ENCODE measurements at places on chromosomes 2 and 18.
A peak's percentile ranks its signal among the peaks of the same experiment; 100 is the strongest.

- ATAC-seq, result no peak
Measured at GRCh38 chr18:53864770-53865169, 359.7 kb downstream of the MBD2 start.

- ATAC-seq, result no peak
Measured at GRCh38 chr2:127149384-127149783, 42.4 kb upstream of the BIN1 start.

GRCh38 chr2:203646266-203646864, 60.1 kb upstream of the CD28 start:
- ATAC-seq, result no peak

- ATAC-seq, result no peak
Measured at GRCh38 chr2:9167718-9168657, 38.6 kb upstream of the ASAP2 start.

DNA sequence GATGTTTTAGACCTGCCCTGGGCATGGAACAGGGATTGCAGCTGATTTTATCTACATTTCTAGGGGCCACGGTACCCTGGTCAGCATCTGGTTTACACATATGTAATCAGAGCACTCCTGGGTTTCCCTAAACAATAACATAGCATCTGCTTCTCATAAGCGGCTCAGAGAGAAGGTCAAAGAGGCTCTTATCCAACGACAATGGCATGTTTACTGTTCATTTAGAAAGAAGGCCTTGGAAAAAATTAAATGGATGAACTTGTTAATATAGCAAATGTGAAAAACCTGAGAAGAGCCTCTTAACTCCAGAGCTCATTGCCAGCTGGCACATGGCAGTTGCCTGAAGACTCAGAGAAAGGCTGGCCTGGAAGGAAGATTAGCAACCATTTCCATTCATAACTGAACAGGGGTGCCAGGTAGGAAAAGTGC, 202.8 kb upstream of the THUMPD2 start:
- no peak for ATAC-seq

GRCh38 chr2:110099471-110100225, 16.0 kb downstream of the MALL start:
- ATAC-seq, result no peak

DNA sequence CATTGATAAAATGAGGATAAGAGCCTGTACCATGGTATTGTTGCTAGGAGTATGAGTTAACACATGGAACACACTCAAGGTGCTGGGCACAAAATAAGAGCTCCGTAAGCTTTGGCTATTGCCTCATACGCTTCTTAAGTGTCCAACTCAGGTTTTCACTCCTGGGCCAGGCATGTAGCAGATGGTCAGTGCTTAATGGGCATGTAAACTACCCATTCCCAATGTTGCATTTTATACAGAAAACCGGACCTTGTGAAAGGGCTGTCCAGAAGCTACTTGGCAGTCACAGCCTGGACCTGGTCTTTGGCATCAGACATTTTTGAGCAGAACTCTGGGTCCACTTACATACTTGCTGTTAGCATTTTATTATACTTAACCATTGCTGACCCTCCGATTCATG, 26.9 kb downstream of the MGAT5 start:
- ATAC-seq, result no peak

- ATAC-seq, result no peak
Measured at GRCh38 chr2:130834091-130834930, 2.4 kb upstream of the ARHGEF4 start.

GRCh38 chr2:143399631-143400069, 270.4 kb downstream of the ARHGAP15 start:
- ATAC-seq, result no peak

DNA sequence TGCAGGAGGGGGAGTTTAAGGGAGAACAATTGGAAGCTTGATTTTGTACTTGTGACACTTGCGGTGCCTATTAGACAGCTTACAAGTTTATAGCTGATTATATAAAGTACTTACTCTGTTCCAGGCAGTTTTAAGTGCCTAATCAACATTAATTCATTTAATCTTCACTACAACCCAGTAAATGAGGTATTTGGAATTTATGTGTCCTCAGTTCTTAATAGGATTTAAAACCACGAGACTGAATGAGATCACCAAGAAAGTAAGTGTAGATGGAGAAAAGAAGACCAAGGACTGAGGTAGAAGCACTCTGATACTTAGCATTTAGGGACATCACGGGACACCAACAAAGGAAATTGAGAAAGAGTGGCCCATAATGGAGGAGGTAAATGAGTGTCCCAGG, 49.8 kb downstream of the ZC3H15 start:
- ATAC-seq, result no peak

- ATAC-seq, result peak; percentile 72
Measured at GRCh38 chr18:45168866-45169600, 446.2 kb upstream of the SLC14A2 start.

DNA sequence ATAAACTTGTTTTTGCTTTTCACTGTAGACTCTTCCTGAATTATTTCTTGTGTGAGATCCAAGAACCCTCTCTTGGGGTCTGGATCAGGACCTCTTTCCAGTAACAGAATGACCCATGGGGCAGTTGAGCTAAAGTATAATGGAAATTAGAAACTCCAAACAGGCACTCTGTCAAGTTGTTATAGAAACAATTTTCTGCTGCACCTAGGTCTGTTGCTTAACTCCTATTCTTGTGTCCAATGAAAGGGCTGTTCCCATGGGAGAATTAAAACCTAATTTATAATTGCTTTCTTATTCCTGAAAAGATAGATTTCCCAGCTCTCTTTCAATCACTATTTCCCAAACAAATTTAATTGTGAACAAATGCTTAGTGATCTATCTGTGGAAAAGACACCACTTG, 1341.3 kb upstream of the PIK3C3 start:
- no peak for ATAC-seq

DNA sequence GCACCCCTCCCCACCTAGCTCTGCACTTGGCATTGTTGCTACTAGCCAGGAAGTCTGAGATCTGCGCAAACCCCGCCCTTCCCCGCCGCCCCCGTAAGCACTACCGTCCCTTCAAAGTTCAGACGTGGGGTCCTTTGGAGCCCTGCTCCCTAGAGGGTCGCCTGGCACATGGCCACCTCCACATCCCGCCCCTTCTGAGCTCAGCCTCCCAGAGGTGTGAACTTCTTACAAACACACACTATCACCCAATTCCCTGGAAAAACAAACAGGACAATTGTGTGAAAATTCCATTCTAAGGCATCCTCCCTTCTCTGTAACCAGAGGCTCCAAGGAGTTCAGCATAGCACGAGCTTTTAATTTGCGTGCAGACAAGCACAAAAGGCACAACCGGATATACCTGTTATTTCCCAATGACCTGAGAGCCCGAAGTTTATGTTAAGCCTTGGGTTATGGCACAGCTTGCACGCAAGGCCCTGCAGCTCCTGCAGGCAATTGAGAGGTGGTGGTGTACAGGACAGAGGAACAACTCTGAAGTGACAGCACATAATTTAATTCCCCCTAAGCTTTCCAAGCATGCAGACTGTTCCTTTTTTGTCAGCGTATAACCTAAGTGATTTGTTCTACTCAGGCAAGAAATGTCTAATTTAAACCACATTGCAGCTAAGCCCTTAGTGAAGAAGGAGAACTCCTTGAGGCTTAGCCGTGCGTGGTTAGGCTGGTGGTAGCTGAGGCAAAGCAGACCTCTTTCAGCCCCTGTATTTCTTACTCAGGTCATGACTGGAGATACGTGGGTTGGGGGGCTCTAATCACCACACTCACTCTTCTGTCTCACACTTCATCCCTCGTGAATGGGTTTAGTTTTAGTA, 20.3 kb upstream of the CYP1B1 start:
- ATAC-seq, result no peak
